ENCODE measurements at places on chromosomes 1 and 21.

DNA sequence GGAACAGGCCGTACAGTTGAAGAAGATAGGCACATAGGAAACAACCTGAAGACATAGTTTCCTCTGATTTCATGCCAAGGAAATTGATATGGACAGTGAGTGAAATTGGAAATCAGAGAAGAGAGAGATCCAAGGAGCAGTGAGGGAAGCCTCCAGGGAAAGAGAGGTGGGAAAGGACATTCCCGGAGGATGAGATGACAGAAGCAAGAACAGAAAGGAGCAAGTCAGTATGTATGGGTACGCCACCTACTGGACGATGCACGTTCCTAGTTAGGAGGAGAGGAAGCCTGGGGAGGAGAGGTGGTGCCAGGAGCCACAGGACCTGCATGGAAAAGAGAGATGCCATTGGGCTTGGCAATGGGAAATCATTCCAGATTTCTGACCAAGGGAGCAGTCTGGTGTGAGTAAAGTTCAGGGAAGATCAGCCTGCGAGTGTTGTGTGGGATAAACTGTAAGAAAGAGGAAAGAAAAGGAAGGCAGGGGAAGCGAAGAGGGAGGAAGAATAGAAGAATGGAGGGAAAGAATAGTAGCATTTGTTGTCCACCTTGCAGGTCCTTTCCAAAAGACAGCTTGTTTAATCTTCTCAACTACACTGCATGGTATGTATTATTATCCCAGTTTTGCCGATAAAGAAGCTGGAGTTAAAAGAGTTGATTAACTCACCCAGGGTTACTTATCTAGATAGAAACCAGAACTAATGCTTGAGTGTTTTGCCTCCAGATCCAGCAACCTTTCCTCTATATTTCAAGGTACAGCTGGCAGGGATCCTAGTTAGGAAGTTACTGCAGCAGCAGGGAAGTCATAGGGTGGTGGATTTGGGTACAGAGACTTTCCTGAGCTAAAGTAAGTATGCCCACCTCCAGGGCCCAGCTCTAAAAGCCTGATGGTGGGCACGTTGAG lies 27.4 kb downstream of the C1orf116 start:
- no peak for DNase-seq

- DNase-seq, result no peak
Measured at GRCh38 chr1:2496087-2496622, 20.1 kb downstream of the PLCH2 start.

- DNase-seq, result peak; percentile 48
Measured at GRCh38 chr1:23799570-23800399, 769 bp downstream of the GALE start.

DNA sequence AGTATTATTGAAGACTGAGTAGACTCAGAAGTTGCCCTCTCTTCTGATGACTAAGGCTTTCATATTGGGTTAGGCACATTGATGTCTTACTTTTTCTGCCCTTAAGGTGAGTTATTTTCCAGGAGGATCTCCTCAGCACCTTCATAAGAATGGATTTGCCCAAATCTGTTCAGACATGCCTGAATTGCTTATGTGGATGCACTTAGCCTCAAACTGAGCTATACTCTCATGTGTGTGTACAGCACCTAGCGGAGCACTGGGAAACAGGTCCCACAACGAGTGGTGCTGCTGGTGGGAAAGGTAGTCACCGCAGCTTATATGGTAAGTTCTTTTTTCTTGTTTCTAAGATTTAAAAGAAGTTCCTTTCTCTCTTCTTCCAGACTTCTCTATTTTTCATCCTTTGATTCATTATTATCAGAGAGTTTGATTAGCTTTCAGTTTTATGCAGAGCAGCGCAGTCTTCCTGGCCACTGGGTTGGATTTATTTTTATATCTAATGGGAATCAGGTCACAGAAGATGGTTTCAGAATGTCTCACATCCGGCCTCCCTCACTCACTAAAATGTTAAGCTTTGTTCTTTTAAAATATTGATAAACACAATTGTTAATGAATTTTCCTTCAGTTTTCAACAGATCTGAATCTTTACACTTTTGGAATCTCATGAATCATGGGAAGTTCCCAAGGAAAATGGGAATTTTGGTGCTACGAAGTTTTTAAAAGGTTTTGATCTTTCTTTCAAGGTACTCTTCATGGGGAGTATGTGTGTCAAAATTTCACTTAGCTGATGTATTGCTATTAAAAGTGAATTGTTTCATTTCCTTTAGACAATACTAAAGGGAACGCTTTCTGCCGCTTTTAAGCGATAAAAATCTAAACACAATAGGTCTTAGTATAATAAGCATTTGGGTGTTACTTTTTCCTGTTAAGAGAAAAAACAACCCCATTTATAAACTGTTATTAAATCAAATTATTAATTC lies 58.5 kb downstream of the EXTL2 start:
- DNase-seq, result no peak

GRCh38 chr1:244992833-244993232 lies 128.5 kb upstream of the HNRNPU start:
- no peak for DNase-seq

DNA sequence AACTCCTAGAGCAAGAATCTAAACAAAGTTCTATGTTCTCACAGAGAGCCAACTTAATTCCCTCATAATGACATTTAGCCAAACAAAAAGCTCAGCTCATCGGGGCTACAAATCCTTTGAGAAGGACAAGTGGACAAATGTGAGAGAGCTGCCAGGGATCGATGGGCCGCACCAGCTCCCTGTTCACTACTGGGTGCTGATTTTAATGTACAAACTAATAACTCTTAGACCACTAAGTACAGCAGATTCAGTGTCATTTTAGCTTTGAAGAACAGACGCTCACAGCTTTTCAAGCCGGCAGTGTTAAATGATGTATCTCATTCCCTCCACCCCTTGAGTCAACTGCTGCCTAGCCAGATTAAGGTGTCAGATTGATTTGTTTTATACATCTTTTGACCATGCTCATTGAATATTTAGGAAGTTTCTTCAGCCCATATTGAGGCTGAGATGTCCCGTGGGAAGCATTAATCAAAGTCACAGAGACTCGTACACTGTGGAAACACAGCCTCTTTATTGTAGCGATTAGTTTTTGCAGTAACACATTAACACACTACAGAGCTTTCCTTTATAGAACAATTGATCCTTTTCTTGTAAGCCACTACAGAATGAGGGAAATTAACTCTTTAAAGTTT lies 21.1 kb downstream of the PROX1 start:
- DNase-seq, result no peak

GRCh38 chr1:57204942-57205787 lies 218.7 kb downstream of the DAB1 start:
- DNase-seq, result no peak

- no peak for DNase-seq
Measured at GRCh38 chr1:204338997-204339396, 20.7 kb downstream of the PLEKHA6 start.

GRCh38 chr21:39319814-39320332 lies 6.4 kb upstream of the BRWD1 start:
- no peak for DNase-seq

DNA sequence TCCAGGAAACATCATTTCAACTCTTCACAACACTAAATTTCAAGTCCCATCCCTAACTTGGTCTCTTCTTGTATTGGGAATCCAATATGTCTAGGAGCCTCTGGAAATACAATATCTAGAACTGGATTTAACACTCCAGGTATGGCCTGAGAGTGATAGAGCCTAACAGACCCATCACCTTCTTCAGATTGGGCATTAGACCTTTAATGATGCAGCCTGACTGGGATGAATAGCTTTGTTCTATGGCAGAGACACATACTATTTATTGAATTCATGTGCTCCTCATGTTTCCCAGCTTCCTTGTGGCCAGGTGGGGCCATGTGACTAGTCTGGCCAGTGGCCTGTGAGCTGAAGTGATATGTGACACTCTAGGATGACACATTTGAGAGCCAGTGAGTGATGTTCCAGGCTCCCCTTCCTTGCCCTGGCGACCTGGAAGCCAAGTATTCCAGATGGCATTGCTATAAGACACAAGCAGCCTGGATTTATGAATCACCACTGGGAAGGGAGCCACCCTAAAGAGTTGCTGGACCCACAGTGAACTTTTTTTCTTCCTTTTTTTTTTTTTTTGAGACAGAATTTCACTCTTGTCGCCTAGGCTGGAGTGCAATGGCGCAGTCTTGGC lies 31.0 kb upstream of the POU3F1 start:
- DNase-seq, result no peak

GRCh38 chr21:33670076-33670978 lies 28.0 kb downstream of the ITSN1 start:
- no peak for DNase-seq

DNA sequence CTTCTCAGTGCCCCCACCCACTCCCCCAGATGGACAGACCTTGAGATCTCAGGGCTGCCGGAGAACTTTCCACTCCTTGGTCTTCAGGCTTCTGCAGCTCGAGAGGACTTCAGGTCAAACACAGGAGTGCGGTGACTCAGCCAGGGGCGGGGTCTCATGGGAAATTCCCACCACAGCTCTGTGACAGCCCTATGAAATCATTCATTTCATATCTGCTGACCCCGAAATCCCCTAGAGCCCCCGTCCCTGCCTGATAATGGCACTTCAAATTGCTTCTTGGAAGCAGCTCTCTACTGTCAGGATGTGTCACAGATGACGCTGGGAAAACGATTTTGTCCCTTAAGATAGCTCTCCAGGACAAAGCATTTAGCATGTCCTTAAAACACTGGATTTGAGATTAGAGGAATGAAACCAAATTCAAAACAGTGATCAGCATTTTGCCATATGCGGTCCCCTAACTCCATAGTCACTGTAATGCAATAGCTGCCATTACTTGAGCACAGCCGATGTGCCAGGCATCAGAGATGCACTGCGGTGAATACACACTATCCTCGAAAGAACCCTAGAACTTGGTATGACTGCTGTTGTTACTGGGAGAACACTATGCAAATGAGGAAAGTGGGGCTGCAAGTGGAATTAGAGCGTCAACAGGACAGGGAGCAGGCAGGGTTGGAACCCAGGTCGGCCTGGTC lies at the start of gene TNFRSF9:
TSS of gene TNFRSF9 (minus strand) at position 95 of the 692 bp plus-strand sequence. CDS start 845 bp downstream, outside the sequence.
- DNase-seq, result peak; percentile 78

GRCh38 chr1:235500971-235501540 lies 3.2 kb downstream of the B3GALNT2 start:
- no peak for DNase-seq

- no peak for DNase-seq
Measured at GRCh38 chr1:101121975-101122374, 96.4 kb upstream of the DPH5 start.

- DNase-seq, result no peak
Measured at GRCh38 chr1:9990944-9991343, 6.1 kb upstream of the RBP7 start.

DNA sequence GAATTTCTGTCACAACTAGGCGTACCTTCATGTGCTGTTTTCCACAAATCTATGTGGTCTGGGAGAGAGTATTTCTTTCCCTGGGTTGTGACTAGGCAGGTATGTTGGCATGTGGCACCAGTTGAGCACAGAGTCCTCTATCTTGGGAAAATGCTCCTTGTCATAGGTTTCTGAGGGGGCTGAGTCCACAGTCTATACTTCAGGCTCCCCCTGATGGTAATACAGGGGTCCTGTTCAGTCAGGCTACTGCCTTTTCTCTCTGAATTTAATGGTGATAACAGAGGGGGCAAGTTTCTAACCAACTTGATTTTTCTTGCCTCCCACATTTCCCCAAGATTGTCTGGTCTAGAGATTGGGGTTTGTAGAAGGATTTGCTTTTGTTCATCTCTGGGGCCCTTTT lies 35.8 kb downstream of the VANGL1 start:
- DNase-seq, result no peak

DNA sequence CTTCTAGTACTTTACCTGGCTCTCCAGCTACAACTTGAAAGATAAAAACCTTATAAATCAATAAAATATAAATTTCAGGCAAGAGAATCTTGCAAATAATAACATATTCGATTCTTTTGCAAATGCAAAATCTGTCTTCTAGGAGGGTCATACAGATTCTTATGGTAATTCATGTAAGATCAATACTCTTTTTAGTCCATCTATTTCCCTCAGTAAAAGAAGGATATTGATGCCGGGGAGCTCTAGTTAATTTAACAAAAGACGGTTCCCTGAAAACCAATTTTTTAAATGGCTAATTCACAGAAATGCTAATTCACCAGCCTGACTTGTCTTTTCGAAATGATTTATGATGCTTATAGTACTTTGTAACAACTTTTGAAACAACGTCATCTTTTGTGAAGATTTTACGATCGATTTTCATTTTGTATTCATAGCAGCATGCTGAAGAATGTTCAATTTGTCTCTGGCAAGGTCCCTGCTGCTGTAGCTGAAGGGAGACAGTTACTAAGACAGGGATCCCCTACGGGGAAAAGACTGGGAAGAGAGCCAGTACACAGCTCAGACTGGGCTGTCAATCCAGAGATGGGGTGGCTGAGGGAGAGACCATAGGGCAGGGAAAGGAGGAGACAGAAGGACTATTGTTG lies 90.6 kb upstream of the SPAG17 start:
- DNase-seq, result no peak

DNA sequence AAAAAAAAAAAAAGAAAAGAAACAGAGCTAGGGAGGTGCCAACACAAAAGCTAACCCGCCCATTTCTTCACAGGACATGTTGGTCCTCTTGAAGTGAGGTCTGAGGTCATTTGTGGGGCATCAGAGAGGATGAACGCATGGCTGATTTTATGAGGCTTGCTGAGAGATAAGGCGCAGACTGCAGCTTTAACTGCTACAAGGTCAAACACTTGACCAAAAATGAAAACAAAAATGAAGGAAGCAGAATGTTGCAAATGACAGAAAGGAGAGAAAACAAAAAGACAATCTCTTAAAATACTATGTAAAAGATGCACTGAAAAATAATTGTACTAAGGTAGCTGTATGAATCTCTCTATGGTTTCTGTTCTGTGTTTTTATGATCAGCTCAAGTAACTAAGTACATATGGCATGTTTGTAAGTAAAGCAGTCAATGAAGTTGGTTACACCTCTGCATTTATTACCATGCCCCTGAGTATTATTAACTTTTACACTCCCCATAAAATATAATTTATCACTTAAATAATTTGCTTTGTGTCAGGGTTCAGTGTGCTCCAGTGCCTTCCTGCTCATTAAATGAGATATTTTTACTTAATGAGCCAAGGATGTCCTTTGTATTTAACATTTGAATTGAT lies 249.1 kb upstream of the NR5A2 start:
- no peak for DNase-seq

DNA sequence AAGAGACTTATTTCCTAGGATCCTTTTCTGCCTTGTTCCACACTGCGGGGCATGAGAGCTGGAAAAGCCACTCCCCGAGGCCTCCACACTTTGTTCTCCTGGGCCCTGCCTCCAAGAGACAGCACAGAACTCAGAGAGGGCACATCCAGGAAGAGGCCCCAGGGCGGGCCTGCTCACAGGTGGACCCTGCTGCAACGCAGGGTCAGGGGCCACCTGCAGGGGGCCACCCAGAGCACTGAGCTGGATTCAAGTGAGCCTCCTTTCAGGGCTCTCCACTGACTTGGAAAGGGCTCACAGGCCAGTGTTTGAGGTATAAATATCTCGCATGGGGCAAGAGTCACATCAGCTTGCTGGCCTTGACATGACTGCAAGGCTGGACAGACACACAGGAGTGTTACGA lies 4.8 kb downstream of the RGS16 start:
- no peak for DNase-seq

DNA sequence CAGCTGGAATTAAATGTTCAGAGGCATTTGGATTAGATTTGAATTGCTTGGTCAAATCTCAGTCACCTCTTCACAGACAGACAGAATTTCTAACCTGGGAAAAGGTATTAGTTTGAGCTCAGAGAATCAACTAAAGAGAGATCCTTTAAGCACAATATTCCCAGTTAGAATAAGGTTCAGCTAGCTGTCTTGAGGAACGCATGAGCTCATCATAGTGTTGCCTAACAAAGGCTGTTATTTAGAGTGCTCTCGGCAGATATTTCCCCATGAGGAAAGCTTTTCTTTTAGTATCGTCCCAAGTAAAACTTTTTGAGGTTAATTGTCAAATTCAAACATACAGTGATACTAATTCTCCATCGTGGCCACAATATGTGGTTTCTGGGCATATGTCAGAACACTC lies 269.9 kb downstream of the HLX start:
- DNase-seq, result no peak
